ENCODE measurements at places on chromosomes 2 and 18.
A peak's percentile ranks its signal among the peaks of the same experiment; 100 is the strongest.

DNA sequence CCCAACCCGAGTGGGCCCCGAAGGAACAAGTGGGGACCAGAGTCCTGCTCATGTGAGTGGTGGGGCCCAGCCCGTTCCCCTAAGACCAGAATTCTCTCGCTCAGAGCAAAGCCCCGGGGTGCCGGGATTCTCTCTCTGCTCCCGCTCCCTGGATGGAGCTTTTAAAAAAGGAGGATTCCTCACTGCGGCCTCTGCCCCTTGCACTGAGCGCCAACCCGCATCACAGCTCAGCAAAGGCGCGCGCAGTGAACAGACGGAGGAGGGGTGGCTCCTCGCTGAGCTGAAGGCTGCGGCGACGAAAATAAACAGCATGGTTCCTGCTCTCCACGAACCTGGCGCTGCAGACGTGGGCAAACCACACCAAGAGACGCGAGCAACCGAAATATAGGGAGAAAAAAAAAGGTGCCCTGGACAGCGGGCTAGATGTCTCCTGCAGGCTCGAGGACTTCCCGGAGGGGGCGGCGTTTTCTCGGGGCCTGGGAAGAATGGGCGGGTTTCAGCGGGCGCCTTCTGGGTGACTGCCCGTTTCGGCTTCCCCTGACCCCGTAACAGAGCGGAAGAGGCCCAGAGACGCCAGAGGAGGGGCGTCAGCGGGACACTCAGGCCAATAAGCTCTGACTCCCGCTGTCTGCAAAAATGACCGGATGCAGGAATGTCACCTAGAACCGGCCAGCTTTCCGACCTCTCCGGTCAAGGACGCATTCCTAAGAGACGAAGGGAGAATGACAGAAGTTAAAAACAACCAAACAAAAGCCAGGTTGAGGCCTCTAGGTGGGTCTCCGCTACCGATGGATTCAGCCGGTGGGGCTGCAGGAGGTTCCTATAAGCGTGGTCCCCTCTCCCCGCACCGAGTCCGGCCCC lies 819 bp upstream of the KLF11 start:
- no peaks in the 10 kb centered on the region for H3K27me3 ChIP-seq
- H3K27ac ChIP-seq: peak overlapping the region; percentile 51
- DNase-seq: peak; percentile 66
- peaks cover 12% of the 10 kb centered on the region for H3K4me1 ChIP-seq
- no peaks in the 10 kb centered on the region for H3K36me3 ChIP-seq

- no peak overlapping the region for H3K4me3 ChIP-seq
- H3K36me3 ChIP-seq: no peaks in the 10 kb centered on the region
- H3K27ac ChIP-seq: no peak overlapping the region
These were observed 732.7 kb upstream of the FANCL start for GRCh38 chr2:58973811-58974281.

DNA sequence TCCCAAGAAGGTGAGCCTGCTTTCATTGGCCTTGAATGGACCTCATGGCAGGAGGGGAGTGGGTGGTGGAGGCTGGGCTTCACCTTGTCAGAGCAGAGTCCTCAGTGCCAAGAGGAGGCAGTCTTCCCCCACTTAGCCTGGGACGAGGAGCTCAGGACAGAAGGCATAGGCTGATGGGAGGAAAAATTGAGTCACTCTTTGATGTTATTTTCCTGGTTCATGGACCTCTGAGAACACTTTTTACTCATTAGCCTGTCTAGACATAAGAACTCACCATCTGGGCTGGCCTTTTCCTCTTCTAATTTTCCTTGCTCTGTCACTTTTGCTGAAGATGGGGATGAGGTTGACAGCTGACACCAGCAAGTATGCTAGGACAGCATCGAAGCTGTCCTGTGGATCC lies 225.7 kb upstream of the TNP1 start:
- no peaks in the 10 kb centered on the region for H3K27me3 ChIP-seq
- H3K36me3 ChIP-seq: no peaks in the 10 kb centered on the region
- no peak overlapping the region for H3K27ac ChIP-seq
- H3K4me3 ChIP-seq: no peak overlapping the region
- DNase-seq: no peak

DNA sequence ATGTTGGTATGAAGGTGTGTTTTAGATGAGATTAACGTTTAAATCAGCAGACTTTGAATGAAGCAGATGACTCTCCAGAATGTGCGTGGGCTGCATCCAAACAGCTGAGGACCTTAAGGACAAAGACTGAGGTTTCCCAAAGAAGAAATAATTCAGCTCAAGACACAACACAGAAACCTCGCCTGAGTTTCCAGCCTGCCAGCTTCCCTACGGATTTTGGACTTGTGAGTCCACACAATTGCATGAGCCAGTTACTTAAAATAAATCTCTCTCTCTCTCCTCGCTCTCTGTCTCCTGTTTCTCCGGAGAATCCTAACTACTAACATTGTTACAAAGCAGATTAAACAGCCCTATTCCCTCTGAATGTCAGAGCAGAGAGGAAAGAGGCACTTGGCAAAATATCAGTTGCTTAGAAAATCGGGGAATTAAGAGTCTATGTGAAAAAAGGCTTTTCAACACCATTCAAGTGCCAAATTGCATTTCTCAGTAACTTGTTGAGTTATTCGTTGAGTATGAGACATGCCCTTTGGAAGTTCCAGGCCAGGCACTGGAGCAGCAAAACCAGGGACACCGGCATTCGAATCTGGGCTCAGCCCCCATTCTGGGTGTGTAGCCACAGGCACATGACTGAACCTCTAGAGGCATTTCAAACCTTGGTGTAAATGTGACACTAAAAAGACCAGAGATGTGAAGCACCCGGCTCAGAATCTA lies 174.6 kb upstream of the PID1 start:
- H3K27me3 ChIP-seq: no peaks in the 10 kb centered on the region
- no peaks in the 10 kb centered on the region for H3K36me3 ChIP-seq
- no peak for DNase-seq
- no peaks in the 10 kb centered on the region for H3K4me1 ChIP-seq
- no peak overlapping the region for H3K27ac ChIP-seq

DNA sequence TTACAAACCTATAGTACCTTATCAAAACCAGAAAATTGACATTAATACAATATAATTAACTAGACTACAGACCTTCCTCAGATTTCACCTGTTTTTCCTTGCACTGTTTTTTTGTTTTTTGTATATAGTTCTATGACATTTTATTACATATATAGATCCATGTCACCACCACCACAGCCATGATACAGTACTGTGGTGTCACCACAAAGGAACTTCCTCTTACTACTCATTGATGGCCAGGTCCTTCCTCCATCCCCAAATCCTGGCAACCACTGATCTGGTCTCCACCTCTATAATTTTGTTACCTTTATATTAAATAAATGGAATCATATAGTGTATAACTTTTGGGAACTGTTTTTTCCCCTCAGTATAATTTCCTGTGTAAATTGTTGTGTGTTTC lies 19.4 kb upstream of the ATP6V1B1 start:
- no peaks in the 10 kb centered on the region for H3K36me3 ChIP-seq
- no peaks in the 10 kb centered on the region for H3K27me3 ChIP-seq
- no peaks in the 10 kb centered on the region for H3K4me1 ChIP-seq
- no peak for DNase-seq

GRCh38 chr2:219433666-219434467 lies 776 bp upstream of the SPEG start:
- H3K4me1 ChIP-seq: peaks cover 6% of the 10 kb centered on the region
- H3K27ac ChIP-seq: no peak overlapping the region
- DNase-seq: no peak

- H3K27ac ChIP-seq: no peak overlapping the region
- H3K36me3 ChIP-seq: no peaks in the 10 kb centered on the region
- no peak overlapping the region for H3K4me3 ChIP-seq
- peaks cover 14% of the 10 kb centered on the region for H3K4me1 ChIP-seq
- no peak for DNase-seq
These were observed 129.3 kb upstream of the CCDC68 start for GRCh38 chr18:55088561-55088960.

DNA sequence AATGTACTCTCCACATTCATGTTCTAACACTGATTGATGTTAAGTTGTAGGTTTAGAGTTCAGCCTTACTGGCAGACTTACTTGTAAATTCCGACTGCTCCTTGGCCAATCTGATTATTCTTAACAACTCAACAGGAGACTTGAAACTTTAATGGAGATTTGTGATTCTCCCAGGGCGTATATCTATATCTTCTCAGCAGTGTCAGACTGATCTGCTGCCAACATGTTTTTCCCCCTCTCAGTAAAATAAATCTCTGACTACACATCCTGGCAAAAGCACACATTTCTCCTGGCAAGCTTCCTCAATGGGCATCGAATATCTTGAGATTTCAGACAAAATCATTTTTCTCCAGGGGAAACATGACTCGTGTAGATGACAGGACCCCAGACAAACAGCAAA lies 1041.2 kb downstream of the DPP10 start:
- H3K4me1 ChIP-seq: no peaks in the 10 kb centered on the region
- no peaks in the 10 kb centered on the region for H3K27me3 ChIP-seq
- no peak overlapping the region for H3K4me3 ChIP-seq
- H3K36me3 ChIP-seq: no peaks in the 10 kb centered on the region
- no peak overlapping the region for H3K27ac ChIP-seq

DNA sequence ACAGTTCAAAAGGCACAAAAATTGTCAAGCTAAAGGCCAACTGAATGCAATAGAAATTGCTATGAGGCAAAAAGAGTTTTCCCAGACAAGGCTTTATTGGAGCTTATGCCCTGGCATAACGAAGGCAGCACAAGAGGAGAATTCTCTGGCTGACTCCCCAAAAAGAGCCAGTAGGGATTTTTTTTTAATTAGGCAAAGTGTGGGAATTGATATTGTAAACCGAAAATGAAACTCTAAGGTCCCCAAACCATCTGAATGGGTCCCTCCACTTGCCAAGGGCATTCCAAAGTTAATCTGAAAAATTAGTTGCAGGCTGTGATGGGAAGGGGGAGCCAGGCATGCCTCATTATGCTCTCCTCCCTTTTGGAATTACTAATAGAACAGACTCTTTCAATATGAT lies 118.9 kb downstream of the SPOPL start:
- no peak overlapping the region for H3K4me3 ChIP-seq
- no peak overlapping the region for H3K27ac ChIP-seq
- H3K27me3 ChIP-seq: no peaks in the 10 kb centered on the region
- DNase-seq: no peak
- no peaks in the 10 kb centered on the region for H3K36me3 ChIP-seq

All from B cell (primary cell).